ENCODE measurements at places on chromosomes 5 and 9.

GRCh38 chr9:98193336-98193944 is 1.0 kb upstream of the CORO2A start:
- DNase-seq = no peak

- no peak for DNase-seq
Measured at GRCh38 chr9:33341182-33341581, 50.9 kb downstream of the NFX1 start.

GRCh38 chr5:79025054-79025472 is 40.0 kb upstream of the ARSB start:
- DNase-seq = peak; percentile 71

GRCh38 chr9:27460226-27461023 is 63.7 kb upstream of the IFNK start:
- DNase-seq = no peak

GRCh38 chr5:4970171-4970570 is 170.0 kb upstream of the ADAMTS16 start:
- no peak for DNase-seq

GRCh38 chr9:127053960-127054359 is 68.5 kb downstream of the ANGPTL2 start:
- no peak for DNase-seq

DNA sequence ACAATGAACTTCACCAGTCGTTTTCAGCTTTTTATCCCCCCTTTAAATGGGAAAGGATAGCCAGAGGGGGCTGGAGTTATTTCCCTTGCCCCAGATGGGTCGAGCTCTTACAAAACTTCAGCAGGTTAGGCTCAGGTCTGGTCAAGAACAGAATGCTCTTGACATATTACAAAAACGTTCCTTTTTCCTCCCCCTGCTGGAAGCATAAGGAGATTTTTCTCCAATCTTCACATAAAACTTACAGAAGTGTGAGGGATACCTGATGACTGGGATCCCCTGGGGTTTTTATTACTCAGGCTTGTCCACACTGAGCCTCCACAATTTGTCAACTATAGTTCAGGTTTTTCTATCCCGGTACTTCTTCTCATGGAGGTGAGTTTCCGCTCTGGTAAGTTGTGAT is 60.8 kb downstream of the CSF2 start:
- no peak for DNase-seq

- no peak for DNase-seq
Measured at GRCh38 chr5:73022471-73023169, 66.8 kb downstream of the FCHO2 start.

Data from stimulated activated CD4-positive, alpha-beta T cell treated with anti-CD3 and anti-CD28 coated beads, Interleukin-2, amount 100 ng/mL, for 24 hours (primary cell).